ENCODE measurements at places on chromosomes 4 and X. TPM values are rescaled to one million over a fixed set of nuclear protein-coding genes. Genes with fewer than 3 reads are reported as not detected.

GRCh38 chr4:122450847-122451246, 5.7 kb downstream of the IL2 start:
- no peak for ATAC-seq

- no peak for ATAC-seq
Observed at GRCh38 chrX:638482-639131, 8.0 kb downstream of the SHOX start.

DNA sequence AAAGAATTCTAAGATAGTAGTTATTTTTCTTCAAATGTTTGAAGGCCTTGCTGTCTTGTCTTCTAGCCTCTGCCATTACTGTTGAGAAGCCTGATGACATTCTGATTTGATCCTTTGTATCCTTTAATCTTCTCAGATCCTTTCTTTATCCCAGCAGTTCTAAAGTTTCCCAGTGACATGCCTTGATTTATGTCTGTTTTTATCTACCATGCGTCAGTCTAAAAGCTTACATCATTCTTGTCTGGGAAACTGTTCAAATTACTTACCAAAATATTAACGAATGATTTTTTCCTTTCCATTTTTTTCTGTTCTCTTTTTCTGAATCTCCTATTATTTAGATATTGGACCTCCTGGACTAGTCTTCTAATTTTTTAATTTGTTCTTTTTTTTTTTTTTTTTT, 78.3 kb upstream of the HELT start:
- no peak for ATAC-seq

DNA sequence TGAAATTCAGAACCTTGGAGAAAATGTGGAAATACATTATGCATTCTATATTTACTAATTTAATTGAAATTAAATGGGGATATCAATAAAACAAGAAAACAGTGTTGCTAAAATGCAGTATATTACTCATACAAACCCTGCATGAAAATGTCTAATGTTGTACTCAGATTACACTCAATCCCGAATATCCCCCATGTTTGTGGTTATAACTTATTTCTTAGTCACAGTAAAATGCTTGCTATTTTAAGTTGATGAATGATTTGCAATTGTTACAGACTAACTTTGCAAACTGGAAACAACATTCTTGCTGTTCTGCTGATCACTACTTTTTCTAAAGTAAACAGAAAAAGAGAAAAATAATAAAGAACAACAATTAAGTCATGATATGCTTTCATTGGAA, 33.1 kb upstream of the ANXA10 start:
- ATAC-seq, result no peak

DNA sequence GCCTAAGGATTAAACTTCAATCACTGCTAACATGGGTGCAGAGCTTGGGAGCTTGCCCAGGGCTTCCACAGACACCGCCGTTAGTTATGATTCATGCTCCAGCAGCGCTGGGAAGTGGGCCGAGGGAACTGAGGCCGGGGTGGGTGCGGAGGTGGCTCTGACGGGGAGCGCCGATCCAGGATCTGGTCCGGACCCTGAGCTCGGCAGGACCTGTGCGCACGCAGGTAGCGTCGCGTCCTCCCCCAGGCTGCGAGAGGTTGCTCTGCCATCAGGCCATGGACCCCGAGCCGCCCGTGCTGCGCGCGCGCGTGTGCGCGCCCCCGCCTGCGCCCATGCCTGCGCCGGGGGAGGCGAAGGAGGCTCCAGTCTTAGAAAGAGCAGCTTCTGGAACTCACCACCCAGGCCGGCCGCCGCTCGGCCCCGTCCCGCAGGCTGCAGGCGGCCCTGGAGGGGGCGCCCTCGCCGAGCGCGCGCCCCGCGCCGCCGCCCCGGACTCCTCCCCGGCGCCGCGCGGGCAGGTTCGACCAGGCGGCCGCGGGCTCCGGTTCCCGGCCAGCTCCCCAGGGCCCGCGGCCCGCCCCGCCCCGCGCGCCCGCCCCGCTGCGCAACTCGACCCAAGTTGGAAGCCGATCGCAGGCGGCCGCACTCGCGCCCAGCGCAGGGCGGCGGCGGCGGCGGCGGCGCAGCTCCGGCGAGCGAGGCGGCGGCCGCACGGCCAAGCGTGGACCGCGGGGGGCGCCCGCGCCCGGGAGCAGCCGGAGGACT, 732 bp upstream of the ADRA2C start:
- peak; percentile 82 for ATAC-seq

- ATAC-seq, result peak; percentile 48
Observed at GRCh38 chrX:118974088-118974907, at the start of gene LONRF3. TSS of gene LONRF3 (plus strand) at chrX:118974618. CDS start at chrX:118974781, 163 bp downstream.

DNA sequence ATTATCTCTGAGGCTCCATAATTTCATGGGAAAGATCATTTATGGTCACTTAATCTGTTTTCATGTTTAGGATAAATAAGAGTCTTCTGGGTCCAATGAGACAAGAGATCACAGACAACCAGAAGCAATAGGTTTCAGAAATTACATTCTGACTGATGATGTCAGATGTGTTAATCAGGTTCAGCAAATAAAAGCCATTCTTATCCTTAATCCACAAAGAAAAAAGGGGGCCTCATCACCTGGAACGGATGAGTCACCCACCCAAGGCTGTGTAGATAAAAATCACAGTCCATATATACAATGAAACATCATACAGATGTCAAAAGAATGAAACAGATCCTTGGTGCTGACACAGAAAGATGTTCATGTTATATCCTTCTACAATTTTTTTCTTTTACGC, 36.6 kb downstream of the SYTL4 start:
- no peak for ATAC-seq

Gene HTN3
- total RNA-seq, result not detected

Gene SERPINA7
- total RNA-seq, result not detected
